ENCODE measurements at places on chromosomes 5 and 9.

- DNase-seq = no peak
Measured at GRCh38 chr9:92634712-92635605, 35.0 kb downstream of the IPPK start.

GRCh38 chr9:6907772-6908381, 150.1 kb downstream of the KDM4C start:
- DNase-seq = no peak

GRCh38 chr5:135814316-135814715, 20.1 kb upstream of the SLC25A48 start:
- no peak for DNase-seq

- DNase-seq = no peak
Measured at GRCh38 chr5:1391691-1392090, 46.8 kb upstream of the CLPTM1L start.

GRCh38 chr5:56814963-56815657, at the start of gene MAP3K1:
Gene MAP3K1 (plus strand): TSS chr5:56815549. CDS start chr5:56815574, 25 bp downstream.
- peak; percentile 79 for DNase-seq

DNA sequence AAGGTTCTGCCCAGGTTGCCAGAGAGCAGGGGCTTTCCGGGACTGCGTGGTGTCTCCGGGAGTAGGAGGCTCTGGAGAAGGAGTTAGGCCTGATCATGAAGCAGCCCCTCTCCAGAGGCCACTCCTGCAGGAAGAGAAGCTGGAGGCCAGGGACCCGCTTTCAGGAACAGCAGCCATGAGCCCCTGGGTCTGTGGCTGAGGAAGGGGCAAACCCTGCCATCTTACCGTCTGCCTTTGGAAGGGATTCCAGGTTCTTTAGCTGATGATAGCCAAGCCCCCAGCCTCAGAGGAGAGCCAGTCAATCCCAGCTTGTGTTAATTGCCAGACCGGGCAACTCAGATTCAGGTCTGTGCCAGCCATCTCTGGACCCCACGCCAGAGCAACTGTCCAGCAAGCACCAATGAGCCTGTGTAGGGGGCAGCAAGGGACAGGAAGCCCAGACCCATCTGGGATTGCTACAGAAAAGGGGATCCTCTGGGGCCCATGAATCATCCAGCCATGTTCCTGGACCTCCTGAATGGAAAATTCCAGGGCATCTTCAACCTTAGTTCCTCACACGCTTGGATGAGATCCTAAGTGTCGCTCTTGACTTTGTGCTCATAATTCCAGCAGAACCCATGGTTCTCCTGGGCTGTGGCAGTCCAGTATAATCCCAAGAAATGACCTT, 42.7 kb upstream of the MVB12B start:
- DNase-seq = no peak

GRCh38 chr5:59782856-59783255, 110.7 kb downstream of the PDE4D start:
- no peak for DNase-seq

GRCh38 chr5:156615901-156616300, 234.2 kb upstream of the PPP1R2B start:
- DNase-seq = no peak

DNA sequence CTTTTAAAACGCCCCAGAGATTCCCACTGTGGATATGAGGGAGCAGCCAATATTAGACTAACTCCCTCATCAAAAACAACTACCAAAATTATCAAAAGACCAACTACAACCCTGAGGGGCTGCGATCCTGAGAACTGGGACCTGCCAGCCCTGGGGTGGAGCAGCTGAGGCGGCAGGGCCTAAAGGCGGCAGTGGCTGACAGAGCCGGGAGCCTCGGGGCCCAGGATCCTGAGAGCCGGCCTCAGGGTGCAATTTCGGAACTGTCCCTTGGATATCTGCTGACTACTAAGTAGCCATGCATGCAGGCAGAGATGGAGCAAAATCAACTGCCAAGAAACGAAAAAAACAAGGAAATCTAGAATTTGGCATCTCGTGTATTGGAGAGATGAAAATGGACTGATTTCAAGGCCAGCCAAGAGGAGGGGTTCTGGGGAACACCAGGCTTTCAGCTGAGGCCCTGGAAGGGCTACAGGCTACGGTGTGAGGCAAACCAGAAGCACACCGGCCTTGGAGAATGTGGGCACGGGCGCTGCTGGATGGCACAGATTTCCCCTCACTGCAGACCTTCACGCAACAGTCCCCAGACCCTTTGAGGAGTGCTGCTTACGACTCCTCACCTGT, 63.6 kb upstream of the UBAC1 start:
- DNase-seq = no peak

DNA sequence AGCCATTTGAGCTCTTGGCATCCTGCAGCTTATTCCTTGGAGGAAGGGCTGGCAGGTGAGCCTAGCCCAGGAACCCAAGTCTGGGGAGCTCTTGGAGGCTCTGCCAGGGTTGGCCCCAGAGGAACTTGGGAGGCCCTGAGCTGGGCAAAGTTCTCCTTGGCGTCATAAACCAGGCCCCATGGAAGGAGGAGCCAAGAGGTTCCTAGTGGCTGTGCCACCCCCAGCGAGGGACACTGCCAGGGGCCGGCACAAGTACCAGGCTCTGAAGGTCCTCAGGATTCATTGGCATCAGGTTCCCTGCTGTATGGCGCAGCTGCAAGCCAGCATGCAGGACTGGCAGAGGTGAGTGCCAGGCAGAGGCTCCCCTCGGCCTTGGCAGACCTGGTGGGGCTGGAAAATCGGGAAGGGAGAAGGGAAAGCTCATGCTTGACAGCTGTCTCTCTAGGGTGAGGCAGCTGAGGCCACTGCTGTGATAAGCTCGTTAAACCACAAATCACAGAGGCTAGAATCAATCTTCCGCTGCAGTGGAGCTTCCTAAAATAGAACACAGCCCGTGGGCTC, 54.6 kb upstream of the SYNPO start:
- no peak for DNase-seq

- no peak for DNase-seq
Measured at GRCh38 chr9:95116808-95117204, 200.7 kb downstream of the FANCC start.

GRCh38 chr5:122073018-122073417, 5.0 kb downstream of the LOX start:
- DNase-seq = no peak

Data from activated gamma-delta T cell (primary cell).